Hair follicular keratinocyte (primary cell): ENCODE measurements at places on chromosomes 5 and 9. TPM values are rescaled to one million over a fixed set of nuclear protein-coding genes. Genes with fewer than 3 reads are reported as not detected.

Gene ADAM19
- 9.3 and 15.2 TPM in 2 replicates for total RNA-seq

Gene ANAPC2
- total RNA-seq, result 8.4 and 11.1 TPM in 2 replicates

Gene SLC35A4
- total RNA-seq, result 37.6 and 43.4 TPM in 2 replicates

Gene PIP5KL1
- 10.2 and 21.9 TPM in 2 replicates for total RNA-seq

Gene PRDM9
- total RNA-seq, result not detected in 2 replicates

Gene NR2F1
- not detected in 2 replicates for total RNA-seq

Gene IL17B
- not detected in 2 replicates for total RNA-seq

Gene SPINK4
- not detected in 2 replicates for total RNA-seq

Gene N4BP3
- total RNA-seq, result 5.3 and 6.1 TPM in 2 replicates

Gene KCNV2
- total RNA-seq, result not detected in 2 replicates

Gene ANKRD31
- under 0.01 TPM in 1 of 2 replicates, not detected in the other for total RNA-seq

Gene PCDHB16
- 0.16 TPM in 1 of 2 replicates, not detected in the other for total RNA-seq

Gene INSL6
- total RNA-seq, result not detected in 2 replicates

Gene GLT6D1
- total RNA-seq, result not detected in 2 replicates

Gene IL9
- total RNA-seq, result not detected in 2 replicates

Gene BTNL3
- not detected in 2 replicates for total RNA-seq
